COR-L47 (cell line): ENCODE measurements at places on chromosomes 16 and 17.

DNA sequence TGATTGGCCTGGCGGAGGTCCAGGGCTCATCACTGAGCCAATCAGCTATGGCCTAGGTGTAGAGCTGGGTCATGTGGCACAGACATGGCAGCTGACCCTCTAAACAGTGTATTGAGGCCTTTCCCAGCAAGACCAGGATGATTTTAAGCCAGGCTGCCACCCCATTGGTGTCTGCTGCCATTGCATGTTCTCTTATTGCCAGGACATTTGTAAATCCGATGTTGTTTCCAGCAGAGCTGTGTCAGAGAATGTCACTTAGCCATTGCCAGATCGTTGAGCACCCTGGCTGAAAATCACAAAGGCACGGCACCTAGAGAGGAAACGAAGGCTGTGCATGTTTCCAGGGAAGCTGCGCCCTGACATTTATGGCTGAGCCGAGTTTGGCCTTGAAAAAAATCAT lies 33.4 kb downstream of the RBFOX1 start:
- DNase-seq, result no peak

GRCh38 chr17:45129426-45129939 lies 2.8 kb downstream of the PLCD3 start:
- DNase-seq, result no peak

DNA sequence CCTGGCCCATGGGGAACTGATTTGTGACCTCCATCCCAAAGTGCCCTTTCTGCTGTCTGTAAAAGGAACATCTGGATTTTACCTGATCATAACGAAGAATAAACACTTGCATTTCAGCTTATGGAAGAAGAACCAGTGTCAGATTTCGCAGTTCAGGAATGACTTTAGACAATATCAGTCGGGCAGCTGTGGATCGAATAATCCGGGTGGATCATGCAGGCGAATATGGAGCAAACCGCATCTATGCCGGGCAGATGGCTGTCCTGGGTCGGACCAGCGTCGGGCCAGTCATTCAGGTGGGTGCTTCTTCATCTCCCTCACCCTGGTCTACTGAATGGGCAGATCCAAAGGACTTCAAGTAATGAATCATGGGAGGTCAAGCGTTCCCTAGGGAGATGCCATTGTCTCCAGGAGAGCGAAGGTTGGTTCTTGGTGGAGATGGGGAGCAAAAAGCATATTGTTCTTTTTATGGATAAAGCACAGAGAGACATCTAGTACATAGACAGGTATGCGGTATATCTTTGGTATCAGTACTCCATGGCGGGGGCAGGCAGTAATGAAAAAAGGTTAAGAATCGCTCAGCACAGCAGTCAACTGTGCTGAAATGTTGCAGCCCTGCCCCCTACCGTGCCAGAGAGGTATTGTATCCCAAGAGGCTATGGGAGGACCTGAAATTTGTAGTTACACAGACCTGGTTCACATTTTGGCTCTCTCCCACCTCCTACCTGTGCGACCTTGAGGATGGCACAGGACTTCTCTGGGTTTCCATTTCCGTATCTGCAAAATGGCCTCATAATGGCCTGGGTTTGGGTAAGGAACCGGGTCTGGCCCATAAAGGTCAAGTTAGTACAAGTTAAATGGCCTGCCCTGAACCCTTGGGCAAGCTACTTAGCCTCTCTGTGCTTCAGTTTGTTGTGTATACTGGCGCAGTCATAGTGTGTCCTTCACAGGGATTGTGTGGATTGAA lies 4.7 kb downstream of the COQ7 start:
- DNase-seq, result peak; percentile 36

DNA sequence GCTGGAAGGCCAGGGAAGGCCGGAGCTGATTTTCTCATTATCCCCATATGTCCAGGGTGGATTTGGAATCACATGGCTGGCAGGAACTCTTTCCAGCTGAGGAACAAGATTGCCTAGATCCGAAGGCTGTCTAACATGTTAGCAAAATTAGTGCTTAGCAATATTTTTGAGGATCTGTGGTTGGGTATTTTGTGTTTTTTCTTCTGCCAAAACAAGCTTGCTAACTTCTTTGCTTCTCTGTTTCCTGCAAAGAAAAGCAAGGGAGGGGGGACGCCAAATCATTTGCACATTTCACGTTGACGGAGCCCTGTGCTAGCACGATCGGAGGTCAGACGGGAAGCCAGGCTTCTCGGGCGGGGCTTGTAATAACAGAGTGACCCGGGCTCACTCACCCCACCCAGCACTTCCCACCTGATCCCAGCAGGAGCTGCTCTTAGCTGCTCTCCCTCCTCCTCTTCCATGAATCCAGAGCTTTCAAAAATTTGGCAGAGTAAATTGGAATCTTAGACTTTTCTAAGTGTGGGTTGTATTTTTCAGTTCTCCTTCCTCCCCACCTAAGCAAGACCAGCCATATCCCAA lies 33.3 kb upstream of the FOXF1 start:
- no peak for DNase-seq

DNA sequence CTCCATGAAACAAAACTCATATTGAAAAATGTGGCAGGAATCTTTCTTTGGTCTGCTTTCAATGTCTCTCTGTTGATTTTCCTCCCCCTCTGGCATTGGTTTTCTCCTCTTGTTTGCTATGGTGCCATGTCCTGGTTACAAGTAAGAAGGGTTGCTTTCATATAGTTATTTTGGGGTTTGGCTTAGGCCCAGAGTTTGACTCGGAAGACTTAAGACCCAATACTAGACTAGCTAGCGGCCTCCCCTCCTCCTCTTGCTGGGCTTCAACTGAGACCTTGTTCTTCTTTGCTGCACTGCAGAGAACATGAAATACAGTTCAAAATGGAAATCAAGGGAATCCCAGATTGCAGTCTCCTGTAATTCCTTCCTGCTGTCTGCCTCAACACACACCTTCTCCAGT lies 30.0 kb upstream of the CLEC18A start:
- no peak for DNase-seq

DNA sequence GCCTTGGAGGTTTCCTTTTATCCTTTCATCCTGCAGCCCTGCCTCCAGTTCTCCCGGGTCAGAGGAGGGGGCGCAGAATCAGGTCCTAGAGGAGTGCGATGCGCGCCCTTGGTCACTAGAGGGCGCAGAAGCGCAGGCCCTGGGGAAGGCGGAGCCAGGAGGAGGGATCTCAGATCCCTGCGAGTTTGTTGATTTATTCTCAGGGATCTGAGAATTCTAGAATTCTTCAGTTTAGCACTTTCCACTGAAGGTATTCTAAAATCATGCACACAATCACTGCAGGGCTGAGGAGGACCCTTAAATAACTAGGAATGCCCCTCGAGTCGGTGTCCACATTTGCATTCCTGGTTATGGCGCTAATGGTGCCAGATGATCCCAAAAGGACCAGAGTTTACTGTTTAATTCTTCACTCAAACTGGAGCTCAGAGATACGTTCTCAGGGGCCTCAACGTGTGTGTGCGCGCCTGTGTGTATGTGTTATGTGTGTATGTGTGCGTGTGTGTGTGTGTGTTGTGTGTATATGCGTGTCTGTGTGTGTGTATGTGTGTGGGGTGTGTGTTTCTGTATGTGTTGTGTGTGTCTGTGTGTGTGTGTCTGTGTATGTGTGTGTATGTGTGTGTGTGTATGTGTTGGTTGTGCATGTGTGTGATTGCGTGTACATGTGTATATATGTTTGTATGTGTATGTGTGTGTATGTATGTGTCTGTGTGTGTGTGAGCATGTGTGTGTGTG lies 6.9 kb upstream of the ELAC2 start:
- DNase-seq, result peak; percentile 16

- no peak for DNase-seq
Measured at GRCh38 chr17:40448213-40448638, 5.0 kb downstream of the IGFBP4 start.

- peak; percentile 3 for DNase-seq
Measured at GRCh38 chr16:81265658-81266451, 27.4 kb downstream of the BCO1 start.

DNA sequence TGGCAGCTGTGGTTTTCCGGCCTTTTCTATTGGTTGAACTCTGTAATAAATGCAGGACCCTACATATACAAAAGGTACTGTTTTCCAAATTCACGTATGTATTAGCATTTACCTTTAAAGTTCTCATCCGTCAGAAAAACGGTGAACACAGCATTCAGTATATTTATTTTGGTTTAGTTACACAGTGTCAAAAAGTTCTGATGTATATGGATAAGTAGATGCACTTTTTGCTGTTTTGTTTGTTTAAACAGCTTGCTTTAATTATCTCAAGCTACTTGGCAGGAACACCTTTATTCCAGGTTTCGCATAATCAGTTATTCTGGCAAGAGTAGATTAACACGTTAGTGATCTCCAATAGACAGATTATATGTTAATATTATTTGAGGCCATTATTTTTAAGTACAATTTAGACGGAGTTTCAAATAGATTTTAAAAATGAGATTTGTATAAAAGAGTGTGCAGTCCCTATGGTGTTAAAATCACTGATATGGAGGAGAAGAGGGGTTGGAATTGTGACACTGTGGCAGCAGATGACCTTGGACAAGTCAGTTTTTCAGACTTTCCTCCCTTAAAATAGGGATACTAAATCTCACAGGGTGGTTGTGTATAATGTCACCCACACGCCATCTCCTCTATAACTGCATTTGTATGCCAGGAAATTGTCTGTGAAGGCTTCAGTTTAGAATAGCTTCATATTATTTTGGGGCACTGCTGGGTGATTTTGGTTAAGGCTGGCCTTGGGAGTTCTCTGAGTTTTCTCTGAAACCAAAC lies 2.1 kb downstream of the HERPUD1 start:
- peak; percentile 10 for DNase-seq

DNA sequence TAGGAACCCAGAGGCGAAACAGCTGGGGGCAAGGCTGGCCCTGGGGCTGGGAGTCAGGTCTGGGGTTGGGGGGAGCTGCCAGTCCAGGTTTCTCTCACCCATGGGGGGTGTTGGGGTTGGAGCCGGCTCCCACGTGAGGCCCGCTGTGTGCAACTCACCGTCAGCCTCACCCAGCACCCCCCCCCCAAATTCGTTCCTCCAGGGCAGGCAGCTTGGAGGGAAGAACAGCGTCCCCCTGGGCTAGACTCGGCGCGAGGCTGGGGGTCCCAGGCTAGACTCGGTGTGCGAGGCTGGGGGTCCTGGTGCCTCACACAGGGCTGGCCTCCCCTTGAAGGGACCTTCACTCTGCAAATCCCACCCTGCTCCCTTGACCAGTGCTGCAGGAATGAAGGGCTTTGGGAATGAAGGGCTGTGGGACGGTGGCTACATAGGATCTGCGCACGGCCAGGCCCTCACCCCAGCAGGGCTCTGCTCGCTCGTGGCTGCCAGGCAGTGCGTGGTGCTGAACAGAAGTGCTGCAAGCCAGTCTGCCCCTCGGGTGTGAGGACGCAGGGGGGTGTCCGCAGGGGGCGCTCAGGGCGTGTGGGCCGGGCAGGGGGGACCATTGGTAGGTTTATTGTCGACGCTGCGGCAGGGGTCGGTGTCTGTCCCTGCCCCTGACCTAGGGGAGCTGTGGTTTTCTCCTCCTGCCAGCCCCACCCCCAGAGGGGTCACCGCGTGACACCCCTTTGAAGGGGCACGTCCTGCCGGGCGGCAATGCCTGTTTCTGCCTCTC lies 74.7 kb downstream of the KLHDC4 start:
- DNase-seq, result no peak

DNA sequence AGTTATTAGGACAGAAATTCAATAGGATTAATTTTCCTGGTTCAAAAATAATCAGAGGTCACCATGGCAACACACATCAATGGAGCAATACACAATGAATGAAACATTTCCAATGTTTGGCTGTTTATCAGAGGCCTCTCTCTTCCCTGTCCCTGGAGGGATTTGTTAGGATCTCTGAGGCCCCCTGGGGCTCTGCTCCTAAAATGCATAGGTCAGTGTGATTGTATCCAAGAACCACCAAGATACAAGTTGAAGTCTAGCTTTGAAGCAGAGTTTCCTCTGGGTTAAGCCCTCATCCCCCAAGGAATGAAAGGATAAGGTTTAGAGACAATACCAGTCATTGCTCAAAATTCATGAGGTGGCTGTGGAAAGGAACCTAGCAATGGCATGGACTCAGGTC lies 561.2 kb upstream of the C16orf82 start:
- no peak for DNase-seq

DNA sequence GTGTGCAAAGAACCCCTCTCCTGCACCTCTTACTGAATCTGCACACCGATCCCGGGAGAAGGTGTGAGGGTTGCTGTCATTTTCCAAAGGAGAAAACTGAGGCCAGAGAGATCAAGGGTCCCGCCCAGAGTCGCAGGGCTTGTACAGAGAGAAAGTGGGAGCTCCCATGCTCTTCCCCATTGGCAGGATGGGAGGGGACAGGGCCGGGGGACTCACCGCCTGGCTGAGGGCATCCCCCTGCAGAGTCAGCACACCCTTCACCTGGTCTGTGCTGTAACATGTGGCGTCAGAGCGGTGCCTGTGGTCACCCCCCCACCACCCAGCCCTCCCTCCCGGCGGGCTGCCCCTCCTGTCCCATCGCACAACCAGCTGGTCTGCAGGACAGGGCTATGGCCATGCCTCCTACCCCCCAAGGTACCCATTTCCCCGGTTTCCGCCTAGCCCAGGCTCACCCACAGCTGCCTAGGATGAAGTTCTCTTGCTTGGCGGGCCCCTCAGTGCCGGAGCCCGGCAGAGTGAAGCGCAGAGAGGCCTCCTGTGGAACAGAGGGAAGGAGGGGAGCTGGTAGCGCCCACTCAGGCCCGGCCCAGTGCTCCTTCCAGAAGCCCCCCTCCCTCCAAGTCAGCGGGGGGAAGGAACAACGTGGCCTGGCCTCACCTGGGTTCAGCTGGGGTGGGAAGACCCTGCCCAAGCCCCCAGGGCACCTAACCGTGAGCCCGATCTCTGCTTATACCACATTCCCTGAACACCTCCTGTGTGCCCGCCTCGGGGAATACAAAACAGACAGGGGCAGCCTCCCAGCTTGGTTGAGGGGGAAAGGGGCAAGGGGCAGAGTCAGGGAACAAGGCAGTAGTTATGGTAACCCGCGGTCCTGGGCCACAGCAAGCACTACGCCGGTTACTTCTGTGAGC lies 1.1 kb downstream of the ROGDI start:
- no peak for DNase-seq

- DNase-seq, result no peak
Measured at GRCh38 chr17:9021992-9022572, 772 bp downstream of the NTN1 start.

DNA sequence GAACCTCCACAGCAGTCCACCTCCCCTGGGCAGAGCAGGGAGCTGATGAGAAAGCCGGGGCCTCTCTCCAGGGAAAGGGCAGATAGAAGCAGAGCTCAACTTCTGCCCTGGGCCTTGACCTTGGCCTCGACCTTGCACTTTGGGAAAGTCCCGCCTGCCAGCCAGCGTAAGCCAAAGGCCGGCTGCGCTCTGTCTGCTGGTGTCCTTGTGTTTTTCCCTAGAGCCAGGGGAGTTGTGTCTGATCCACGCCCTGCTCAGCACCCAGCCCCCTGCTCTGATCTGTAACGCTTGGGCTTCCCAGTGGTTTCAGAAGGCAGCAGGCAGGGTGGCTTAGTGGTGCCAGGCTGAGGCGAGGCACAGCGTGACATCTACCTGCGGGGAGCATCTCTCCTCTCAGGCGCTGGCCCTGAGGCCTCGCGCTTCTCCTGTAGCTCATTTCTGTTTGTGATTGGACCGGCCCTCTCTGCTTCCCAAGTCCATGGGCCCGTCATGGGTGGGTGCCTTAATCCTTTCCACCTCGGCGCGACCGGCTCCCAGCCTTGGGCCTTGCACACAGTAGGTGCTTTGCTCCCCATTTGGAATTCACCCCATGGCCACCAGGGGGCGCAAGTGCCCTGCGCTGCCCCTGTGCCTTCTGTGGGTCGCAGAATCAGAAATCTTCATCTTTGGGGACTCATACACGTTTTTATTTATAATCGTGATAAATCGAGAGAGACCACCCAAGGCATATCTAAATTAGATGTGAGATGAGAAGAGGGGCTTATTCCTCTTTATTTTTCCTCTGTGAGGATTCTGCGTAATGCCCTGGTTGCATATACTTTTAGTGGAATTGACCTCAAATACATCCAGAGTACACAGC lies 24.2 kb downstream of the SGSH start:
- DNase-seq, result no peak

GRCh38 chr17:56908001-56908542 lies 5.8 kb downstream of the TRIM25 start:
- no peak for DNase-seq
